ENCODE measurements at places on chromosomes 16 and 17.

DNA sequence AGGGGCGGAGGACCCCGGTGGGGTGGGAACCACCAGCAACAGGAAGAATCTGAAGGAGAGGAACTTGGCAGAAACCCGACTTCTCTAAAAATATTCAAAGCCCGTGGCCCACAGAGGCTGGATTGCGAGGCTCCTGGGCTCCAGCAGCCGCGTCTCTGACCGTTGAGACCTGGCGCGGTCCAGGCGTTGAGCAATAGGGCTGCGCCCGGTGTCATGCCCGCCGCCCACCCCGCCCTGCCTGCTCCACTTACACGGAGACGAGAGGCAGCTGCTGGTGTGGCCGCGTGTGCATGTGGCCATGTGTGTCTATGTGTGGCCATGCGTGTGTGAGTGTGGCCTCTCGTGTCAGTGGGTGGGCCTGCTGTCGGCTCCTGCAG, 83.6 kb downstream of the IRF8 start:
- no peak for DNase-seq

- DNase-seq = no peak
Observed at GRCh38 chr17:17071531-17072360, 29.5 kb downstream of the MPRIP start.

GRCh38 chr17:7436556-7437368, 1.5 kb downstream of the TMEM102 start:
- peak; percentile 71 for DNase-seq

DNA sequence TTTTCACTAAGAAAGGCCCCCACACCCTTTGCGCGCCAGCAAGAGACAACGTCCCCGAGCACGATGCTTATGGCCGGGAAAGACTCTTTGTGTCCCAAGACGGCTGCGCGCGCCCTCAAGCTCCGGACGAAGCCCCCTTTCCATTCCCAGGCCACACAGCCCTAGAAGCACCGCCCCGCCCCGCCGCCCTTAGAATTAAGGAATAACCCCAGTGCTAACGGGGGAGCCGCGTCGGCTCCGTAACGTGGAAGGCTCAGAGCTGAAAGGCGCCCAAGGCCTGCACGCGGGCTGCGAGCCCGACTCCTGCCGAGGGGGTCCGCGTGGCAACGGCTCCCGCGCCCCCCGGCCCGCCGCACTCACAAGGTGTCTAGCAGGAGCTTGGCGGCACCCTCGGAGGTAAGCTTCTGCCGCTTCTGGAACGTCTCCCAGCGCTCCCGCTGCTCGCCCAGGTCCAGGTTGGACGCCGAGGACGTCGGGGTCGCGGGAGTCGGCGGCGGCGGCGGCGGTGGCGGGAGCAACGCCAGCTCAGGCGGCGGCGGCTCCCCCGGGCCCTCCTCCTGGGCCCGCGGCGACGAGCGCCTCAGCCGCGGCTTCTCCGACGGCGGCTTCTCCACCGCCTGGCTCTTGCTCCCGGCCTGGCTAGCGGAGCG, 477 bp downstream of the CENPV start:
- DNase-seq = peak; percentile 10

GRCh38 chr16:71629278-71630016, 3.5 kb downstream of the MARVELD3 start:
- DNase-seq = no peak

GRCh38 chr16:81945665-81946064, 65.6 kb downstream of the SDR42E1 start:
- DNase-seq = no peak

GRCh38 chr17:49365667-49366066, 3.6 kb upstream of the ZNF652 start:
- peak; percentile 20 for DNase-seq

- no peak for DNase-seq
Observed at GRCh38 chr17:73783945-73784603, 139.8 kb upstream of the SDK2 start.

GRCh38 chr17:7704601-7705268, at the start of gene EFNB3:
Gene EFNB3 (plus strand): TSS chr17:7705202. CDS start chr17:7705599, 397 bp downstream.
- no peak for DNase-seq

- DNase-seq = no peak
Observed at GRCh38 chr16:87583453-87584131, 18.7 kb upstream of the JPH3 start.

- no peak for DNase-seq
Observed at GRCh38 chr17:70173681-70174080, 4.3 kb downstream of the KCNJ2 start.

GRCh38 chr16:67142342-67142741, 8.5 kb downstream of the B3GNT9 start:
- DNase-seq = no peak

GRCh38 chr17:36495076-36495578, 8.6 kb downstream of the ZNHIT3 start:
- no peak for DNase-seq

- DNase-seq = no peak
Observed at GRCh38 chr16:8642146-8642545, 20.6 kb downstream of the METTL22 start.

DNA sequence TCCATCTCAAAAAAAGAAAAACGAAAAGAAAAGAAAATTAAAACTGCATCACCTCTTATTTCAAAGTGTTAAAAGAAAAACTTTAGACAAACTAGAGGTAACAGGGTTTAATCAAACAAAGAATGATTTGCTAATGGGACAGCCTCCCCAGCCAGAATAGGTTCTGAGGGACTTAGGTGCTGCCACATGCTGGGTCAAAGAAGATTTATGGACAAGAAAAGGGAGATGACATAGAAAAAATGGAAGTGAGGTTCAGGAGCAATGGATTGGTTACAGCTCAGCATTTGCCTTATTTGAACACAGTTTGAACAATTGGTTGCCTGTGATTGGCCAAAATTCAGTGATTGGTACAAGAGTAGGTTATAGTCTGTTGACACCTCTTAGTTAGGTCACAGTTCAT, 21.1 kb downstream of the TMC5 start:
- DNase-seq = no peak

DNA sequence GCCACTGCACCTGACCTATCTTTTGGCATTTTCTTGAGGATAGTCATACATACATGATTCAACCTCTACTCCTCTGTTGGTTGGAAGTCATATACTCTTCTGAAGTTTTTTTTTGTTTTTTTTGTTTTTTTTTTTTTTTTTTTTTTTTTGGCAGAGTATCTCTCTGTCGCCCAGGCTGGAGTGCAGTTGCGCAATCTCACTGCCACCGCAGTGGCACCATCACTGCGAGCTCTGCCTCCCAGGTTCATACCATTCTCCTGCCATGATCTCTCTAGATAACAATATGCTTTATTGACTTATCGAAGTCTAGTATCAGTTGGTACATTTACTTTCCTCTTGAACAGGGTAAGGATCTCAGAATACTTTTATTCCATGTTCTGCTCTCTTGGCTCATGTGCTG, 224.2 kb upstream of the WSCD1 start:
- no peak for DNase-seq

DNA sequence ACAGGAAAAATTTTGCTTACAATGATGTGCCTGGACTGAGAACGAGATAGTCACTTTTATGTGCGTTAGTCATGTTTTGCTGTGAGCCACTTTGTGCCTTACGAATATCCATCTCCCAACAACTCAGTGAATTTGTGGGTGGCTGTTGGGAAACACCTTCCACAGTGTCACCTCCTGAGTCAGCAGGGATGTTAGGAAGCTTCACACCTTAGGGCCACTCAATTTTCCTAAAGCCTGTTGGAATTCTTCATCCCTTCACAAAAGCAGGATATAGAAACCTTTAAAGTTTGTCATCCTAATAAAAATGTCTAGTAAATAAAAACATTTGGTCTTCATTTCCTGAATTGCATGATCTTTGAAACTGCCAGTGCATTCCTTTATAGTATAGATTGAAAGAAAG, 4.3 kb upstream of the KRTAP3-1 start:
- DNase-seq = no peak

DNA sequence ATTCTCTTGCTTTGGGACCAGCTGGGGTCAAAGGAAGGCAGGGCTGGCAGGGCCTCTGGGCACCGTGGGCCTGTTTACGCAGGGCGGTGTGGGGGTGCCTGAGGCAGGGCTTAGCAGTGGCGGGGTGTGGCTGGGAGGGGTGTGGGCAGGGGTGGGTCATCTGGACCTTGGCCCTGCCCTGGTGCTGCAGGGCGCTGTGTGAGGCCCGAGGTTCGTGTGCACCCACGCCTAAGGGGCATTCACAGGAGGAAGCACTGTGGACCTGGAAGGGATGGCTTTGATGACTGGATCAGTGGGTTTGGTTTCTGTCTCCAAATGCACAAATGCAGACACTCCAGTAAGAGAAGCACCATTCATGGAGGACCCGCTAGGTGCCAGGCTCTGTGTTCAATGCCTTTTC, 37.3 kb downstream of the BCO1 start:
- no peak for DNase-seq

- DNase-seq = no peak
Observed at GRCh38 chr17:10920558-10921108, 82.7 kb upstream of the PIRT start.

GRCh38 chr16:14180481-14180944, 109.4 kb downstream of the MRTFB start:
- no peak for DNase-seq

All from activated T-helper 9 cell treated with anti-CD3 and anti-CD28 coated beads, Interleukin-2, amount 50 U/mL, for 16 hours (primary cell).